Activated naive CD4-positive, alpha-beta T cell (primary cell): ENCODE measurements at places on chromosomes 3 and 15.
A peak's percentile ranks its signal among the peaks of the same experiment; 100 is the strongest.

- DNase-seq, result no peak
These were observed 1135.1 kb downstream of the TUSC7 start for GRCh38 chr3:117844676-117845075.

DNA sequence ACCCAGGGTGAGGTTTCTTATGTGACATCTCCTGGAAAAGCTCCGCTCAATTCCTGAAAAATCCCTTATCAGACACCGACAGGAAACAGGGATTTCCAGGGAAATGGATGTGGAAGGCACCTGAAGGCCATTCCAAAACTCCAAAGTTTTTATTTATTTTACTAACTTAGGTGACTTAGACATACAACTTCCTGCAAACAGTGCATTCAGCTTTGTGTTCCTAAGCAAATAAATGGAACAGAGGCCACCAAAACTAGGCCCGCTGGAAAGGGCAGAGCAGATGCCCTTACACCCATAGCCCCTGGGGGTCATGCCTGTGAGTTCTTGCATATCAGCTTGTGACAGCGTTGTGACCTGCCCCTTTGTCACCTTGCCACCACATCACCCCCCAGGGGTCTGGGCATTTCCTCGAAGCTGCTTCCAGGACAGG, 239.4 kb downstream of the XXYLT1 start:
- DNase-seq, result no peak

DNA sequence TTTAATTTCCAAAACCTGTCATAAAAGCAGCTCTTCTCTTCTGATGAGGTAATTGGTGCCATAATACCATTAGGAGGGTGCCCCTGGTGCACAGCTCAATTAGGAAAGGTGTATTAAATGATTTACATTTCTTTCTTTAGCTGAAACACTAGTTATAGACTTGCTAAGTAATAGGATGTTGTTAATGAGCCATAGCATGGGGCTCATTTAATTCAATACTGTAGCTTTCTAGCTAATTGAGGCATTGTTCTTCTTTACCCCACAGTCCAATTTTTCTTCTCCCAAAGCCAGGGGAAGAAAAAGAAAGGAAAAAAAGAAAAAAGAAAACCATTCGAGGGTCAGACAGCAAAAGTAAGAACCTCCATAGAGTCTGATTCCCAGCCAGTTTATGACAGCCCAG, 164.0 kb upstream of the HES1 start:
- no peak for DNase-seq

- DNase-seq, result no peak
These were observed 33.9 kb upstream of the CDCP1 start for GRCh38 chr3:45180051-45180450.

- DNase-seq, result no peak
These were observed 329.4 kb downstream of the TBC1D5 start for GRCh38 chr3:17412950-17413530.

GRCh38 chr3:181726351-181727330, 14.9 kb downstream of the SOX2 start:
- no peak for DNase-seq

DNA sequence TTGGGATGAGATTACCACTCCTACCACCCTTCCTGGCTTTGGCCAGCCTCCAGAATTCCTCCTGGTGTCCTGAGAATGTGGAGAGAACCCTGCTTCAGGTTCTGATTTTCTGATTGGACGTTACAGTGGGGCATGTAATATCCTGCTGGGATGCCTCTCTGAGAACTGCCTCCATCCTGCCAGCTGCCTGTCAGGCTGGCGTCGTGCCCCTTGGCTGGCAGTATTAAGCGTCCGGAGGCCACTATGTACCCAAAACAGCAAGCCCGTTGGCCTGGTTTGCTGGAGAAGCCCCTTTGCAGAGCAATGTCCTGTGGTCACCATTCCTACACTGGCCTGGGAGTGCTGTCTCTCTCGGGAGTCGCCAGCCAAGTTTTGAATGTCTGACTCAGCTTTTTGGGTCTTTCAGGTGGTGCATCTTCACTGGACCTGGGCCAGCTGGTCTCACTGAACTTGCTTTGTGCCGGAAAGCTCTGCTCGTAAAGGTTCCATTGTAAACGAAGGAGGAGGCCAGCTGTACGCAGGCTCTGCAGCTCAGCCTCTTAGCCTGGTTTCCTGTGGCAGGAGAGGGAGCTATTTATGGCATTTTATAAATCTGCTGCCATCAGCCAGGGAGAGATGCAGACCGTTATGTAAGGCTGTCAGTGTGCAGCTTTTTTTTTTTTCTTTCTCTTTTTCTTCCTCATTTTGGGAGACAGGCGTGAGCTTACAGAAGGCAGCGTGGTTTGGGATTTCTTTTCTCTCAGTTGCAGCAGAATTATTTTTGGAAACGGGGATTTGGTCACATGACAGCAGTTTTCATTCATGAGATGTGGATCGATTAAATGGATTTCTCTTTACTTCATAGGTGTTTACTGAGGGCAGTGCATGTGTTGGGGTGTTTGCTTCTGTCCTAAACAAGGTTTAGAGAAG, 19.0 kb upstream of the TRAK1 start:
- DNase-seq, result no peak

GRCh38 chr3:158451405-158452055, 119.5 kb upstream of the MLF1 start:
- DNase-seq, result no peak

GRCh38 chr3:38130631-38131065, 6.3 kb downstream of the ACAA1 start:
- DNase-seq, result no peak

GRCh38 chr3:156811089-156811862, 14.9 kb upstream of the LEKR1 start:
- DNase-seq, result no peak

DNA sequence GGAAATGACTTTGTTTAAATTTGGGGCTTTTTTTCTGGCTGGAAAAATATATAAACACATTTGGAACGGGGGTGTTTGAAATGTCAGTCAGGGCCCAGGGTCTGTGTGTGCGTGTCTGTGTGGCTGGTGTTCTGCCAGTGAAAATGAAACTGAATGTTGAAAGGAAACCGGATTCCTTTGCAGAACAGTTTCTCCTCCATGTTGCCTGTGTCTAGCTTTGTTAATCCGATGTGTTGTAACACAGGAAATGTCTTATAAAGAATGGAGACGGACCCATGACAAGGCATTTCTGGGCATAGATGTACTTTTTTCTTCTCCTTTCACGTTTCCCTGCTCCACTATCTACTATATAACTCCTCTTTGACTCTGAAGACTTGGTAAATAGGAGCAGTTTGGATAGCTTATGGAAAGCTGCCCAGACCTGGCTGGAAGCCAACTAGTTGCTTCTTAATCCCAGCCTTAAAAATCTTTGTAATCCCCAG, 2.8 kb downstream of the SQOR start:
- peak; percentile 22 for DNase-seq

GRCh38 chr15:23642413-23643044, 5.1 kb downstream of the MAGEL2 start:
- DNase-seq, result no peak

DNA sequence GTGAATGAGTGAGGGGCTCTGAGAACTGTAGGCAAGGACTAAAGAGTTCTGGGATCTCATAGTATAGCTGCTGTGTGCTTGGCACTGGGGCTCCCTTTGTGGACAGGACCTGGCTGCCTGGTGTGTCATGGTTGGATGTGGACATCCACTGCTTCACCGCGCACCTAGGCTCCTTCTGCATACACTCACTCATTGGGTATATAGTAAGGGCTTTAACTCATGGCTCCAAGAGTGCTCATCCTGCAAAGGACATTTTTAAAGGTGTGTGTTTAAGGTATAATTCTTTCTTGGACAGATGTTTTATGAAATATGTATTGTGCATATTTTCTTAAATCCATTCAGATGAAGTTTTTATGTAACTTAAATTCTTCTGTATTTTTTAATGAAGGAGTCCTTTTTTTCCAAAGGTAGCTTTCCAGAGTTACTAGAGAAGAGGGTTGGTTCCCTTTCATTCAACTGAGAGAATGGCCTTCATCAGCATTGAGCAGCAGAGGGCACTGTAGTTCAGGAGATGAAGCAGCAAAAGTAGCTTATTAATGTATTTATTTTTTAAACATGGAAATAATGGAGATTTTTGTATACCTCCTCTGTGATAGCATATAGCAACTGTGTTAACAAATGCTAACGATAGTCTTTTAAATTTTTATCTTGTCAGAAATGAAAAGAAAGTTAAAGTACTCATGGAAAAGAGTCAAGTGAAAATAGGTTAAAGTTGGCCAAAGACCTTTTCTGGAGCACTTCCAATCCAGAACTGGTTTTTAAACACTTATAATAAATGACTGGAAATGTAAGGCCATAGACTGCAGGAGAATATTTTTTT, 25.2 kb downstream of the OXNAD1 start:
- DNase-seq, result peak; percentile 16

GRCh38 chr3:48423241-48423882, 6.5 kb downstream of the PLXNB1 start:
- DNase-seq, result no peak

DNA sequence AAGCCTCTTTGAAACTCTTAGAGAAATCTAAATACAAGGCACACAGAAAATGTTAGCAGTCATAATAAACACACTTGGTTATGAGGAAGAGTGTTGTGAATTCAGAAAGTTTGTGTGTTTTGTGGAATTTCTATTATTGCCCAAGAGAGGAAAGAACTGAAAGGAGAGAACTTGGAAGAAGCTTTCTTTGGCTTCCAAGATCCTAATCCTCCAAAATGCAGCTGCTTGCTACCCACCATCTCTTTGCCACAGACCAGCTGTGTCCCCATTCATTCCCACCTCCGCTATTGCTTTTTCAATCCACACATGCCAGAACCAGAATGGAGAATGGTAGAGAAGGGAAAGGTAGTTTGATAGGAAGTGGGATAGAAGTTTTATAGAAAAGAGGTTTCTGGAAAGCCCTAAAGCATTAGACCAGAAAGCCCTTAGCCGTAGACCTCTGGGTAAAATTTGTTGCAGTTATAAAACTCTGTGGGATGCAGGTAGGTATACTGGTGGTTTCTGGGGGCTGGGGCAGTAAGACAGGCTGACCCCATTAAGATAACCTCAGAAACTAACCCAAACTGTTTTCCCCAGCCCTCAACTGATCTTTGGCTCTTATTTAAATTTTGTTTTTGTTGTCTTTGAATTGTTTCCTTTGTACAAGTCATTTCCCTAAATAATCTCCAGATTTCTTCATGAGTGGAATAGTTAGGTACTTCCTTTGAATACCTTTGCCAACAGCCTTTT, 108.5 kb downstream of the FILIP1L start:
- DNase-seq, result no peak

- no peak for DNase-seq
These were observed 81.5 kb downstream of the TJP1 start for GRCh38 chr15:29740692-29741311.

DNA sequence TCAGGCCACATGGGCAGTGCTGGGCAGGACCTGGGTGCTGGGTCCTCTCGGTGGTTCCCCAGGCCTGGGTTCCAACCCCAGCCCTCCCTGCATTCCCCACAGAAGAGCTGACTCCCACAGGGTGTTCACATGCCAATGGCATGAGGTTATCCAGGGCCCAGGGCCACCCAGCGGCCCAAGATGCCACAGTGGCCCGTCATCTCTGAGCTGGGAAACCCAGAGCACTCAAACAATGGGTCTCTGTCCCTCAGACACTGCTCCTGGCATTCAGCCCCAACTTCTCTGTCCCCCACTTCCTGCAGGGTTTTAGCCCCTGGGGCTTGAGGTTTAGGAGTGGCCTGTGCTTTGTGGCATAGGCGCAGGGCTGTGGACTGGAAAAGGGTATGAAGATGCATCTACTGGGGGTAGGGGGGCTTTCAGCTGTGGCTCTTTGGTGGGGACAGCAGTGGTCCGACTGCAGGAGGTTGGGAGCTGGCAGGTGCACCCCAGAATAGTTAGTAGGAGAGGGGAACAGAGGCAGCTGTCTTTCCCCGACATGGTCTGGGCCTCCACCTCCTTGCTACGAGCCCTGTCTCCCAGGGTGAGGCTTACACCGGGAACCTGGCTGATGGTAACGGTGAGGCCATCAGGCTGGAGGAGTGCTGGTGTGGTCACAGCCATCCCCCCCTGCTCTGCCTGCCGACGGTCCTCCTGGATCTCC, 1.7 kb downstream of the CCDC9B start:
- no peak for DNase-seq

GRCh38 chr3:151796105-151796680, 17.7 kb upstream of the AADAC start:
- DNase-seq, result no peak

- no peak for DNase-seq
These were observed 15.1 kb downstream of the LRRC3B start for GRCh38 chr3:26637698-26638097.

DNA sequence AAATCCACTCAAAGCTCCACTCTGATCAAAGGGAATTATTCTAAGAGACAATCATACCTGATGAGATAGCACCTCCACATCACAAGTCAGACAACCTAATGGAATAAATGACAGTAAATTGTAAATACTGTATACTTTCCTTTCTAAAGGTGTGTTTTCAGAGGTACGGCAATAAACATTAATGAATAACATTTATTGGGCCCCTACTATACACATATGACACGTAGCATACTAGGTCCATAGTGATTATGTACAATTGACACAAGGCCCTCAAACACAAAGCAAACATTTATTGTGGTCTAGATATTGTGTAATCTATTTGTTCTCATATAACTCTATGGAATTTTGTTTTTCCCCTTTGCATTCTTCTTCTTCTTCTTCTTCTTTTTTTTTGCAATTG, 429.8 kb downstream of the FOXP1 start:
- DNase-seq, result no peak

- DNase-seq, result no peak
These were observed 4.9 kb downstream of the DUOXA2 start for GRCh38 chr15:45118996-45119395.

DNA sequence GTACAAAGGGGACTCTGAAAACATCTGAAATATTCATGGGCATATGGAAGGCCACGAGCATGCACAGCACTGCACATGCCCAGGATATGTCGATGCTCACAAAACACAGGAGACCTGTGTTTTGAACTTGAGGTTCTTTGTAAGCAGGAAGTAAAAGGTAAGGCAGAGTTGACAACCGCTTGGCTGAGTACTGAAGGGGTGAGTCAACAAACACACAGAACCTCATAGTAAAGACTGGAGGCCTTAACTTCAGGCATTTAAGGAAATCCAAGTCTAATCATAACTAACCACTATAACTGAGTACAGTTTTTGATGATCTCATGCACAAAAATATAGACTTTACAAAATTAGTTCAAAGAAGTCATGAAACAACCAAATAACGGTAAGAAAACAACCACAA, 80.6 kb downstream of the MYO9A start:
- DNase-seq, result no peak

GRCh38 chr3:165884518-165884917, 47.3 kb upstream of the BCHE start:
- DNase-seq, result no peak
